Stimulated activated CD4-positive, alpha-beta T cell treated with anti-CD3 and anti-CD28 coated beads, Interleukin-2, amount 100 ng/mL, for 24 hours (primary cell): ENCODE measurements at places on chromosomes 4 and X.

GRCh38 chrX:78555401-78555980, 103.6 kb downstream of the RTL3 start:
- DNase-seq: no peak

- no peak for DNase-seq
These were observed 54.6 kb upstream of the PARM1 start for GRCh38 chr4:74878323-74878722.

GRCh38 chr4:177281351-177281909, 28.2 kb upstream of the NEIL3 start:
- no peak for DNase-seq

- no peak for DNase-seq
These were observed 46.9 kb downstream of the BMPR1B start for GRCh38 chr4:94804650-94805049.

GRCh38 chr4:167955006-167955405, 137.3 kb upstream of the ANXA10 start:
- DNase-seq: no peak

DNA sequence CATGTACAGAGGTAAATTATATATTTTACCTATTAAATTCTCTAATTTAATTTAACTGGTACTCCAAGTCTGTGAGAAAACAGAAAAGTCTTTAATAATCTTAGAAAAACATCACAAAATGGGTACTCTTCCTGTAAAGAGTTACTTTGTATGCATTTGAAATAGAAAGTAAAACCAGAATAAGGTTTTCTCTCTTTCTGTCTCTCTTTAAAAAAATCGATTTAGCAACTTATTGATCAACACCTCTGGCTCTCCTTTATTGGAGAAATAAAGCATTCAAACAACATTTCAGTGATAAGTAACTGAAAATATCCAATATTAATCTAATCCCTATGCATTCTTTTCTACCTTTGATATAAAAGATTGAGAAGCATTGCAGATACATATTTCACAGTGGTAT, 27.4 kb downstream of the ATOH1 start:
- no peak for DNase-seq

DNA sequence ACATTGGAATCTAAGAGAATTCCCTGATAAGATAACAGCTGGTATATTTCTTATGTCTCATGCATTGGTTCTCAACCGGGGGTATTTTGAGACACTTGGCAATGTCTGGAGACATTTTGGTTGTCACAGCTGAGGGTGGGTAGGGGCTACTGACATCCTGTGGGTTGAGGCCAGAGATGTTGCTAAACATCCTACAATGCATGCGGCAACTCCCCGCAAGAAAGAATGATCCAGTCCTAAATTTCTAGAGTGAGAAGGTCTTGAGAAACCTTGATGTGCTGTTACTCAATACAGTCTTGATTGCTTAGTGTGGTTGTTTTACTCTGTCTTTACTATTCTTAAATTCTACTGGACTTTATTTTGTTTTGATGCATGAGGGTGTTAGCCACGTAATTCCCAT, 287.2 kb downstream of the FRMPD4 start:
- DNase-seq: no peak

- DNase-seq: no peak
These were observed 210.5 kb downstream of the SH3BGRL start for GRCh38 chrX:81412428-81412827.
